ENCODE measurements at places on chromosomes 6 and 20.

GRCh38 chr6:14965424-14966075 is 280.3 kb upstream of the JARID2 start:
- no peak for DNase-seq

GRCh38 chr6:146856296-146856695 is 257.5 kb downstream of the ADGB start:
- DNase-seq, result no peak

DNA sequence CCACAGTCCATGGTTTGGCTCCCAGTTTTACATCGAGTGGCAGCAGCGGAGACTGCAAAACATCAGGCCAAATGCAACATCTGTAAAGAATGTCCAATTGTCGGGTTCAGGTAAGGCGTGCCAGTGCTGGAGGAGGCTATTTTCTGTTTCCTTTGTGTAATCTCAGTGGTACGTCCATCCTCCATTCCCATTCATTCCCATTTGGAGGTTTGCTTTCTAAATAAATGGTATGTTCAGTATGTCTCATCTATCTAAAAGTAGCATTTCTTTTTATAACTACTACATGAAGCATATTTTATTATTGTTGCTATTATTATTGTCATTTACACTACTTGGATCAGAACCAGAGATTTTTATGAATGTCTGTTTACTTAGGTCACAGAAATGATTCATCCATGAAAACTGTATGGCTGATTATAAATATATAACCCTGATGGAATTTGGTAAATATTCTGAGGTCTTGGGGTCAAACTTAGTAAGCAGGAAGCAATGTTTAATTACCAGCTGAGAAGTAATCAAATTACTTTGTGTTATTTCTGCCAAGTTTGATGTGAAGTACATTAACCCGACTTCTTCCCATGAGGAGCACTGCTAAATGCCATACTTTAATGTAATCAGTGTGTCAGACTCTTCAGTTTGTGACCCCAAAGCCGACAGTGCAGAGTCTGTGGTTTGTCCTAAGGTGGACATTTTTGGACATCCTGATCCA is 512.9 kb downstream of the UTRN start:
- no peak for DNase-seq

DNA sequence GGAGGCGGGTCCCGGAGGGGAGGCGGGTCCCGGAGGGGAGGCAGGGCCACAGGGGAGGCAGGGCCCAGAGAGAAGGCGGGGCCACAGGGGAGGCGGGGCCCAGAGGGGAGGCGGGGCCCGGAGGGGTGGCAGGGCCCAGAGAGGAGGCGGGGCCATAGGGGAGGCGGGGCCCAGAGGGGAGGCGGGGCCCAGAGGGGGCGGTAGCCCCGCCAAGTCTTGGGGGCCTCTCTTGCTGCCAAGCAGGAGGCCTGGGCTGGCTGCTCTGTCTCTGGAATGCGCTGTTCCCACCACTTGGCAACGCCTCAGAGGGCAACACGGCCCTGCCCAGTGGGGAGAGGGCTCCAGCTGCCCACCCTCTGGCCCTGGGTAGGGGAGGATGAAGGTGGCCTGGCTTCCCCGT is 80.5 kb downstream of the YTHDF1 start:
- no peak for DNase-seq

GRCh38 chr20:43331906-43332305 is 125.8 kb upstream of the SRSF6 start:
- no peak for DNase-seq

- DNase-seq, result no peak
Observed at GRCh38 chr20:2132461-2132901, 30.9 kb downstream of the STK35 start.

DNA sequence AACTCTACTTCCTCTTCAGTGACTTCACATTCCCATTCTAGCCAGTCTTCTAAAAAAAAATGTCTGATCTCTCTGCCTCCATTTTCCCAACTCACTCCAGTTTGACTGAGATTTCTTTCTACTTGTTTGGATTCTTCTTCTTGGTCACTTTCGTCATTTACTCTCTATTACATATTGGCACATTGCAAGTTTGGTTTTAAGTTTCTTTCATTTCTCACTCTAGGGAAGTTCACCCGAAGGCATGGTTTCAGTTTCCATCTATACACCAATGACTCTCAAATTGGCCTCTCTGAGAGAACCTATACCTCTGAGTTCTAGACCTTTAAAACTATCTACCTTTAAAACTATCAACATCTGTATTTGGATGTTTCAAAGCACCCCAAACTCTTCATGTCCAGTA is 51.3 kb downstream of the CD109 start:
- no peak for DNase-seq

DNA sequence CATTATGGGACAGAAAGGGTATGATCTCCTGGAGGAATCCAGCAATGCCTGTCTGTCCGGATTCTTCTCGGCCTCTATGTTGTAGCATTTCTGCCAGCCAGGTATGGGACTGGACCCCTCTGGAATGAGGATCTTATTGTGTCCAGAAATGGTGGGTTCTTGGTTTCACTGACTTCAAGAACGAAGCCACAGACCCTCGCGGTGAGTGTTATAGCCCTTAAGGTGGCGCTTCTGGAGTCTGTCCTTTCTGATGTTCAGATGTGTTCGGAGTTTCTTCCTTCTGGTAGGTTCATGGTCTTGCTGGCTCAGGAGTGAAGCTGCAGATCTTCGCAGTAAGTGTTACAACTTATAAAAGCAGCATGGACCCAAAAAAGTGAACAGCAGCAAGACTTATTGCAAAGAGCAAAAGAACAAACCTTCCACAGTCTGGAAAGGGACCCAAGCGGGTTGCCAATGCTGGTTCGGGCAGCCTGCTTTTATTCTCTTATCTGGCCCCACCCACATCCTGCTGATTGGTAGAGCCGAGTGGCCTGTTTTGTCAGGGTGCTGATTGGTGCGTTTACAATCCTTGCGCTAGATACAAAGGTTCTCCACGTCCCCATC is 62.3 kb upstream of the IER3 start:
- no peak for DNase-seq

All from stimulated activated CD4-positive, alpha-beta T cell treated with anti-CD3 and anti-CD28 coated beads, Interleukin-2, amount 100 ng/mL, for 24 hours (primary cell).